ENCODE measurements at places on chromosomes 12 and 14. TPM values are rescaled to one million over a fixed set of nuclear protein-coding genes. Genes with fewer than 3 reads are reported as not detected.

Gene LTB4R2
- 12.8 TPM for total RNA-seq

DNA sequence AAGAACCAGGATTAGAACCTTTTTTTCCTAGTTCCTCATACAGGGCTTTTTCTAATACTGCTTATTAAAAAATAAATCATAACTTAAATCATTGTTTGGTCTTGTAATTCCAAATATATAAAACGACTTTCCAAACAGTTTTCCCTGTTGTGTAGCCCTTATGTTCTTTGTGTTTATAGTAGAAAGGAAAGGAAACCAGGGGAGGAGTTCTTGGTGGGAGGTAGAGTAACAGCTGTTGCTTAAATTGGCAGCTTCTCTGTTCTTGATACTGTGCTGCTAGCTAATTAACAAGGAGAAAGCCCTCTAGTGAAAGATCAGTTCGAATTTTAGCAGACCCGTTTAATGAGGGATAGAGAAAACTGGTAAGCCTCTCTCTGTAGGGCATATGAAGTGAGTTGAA is 15.0 kb downstream of the SRP54 start:
- peaks cover 12% of the 10 kb centered on the region for H3K36me3 ChIP-seq
- H3K4me3 ChIP-seq: no peak overlapping the region
- peaks cover 15% of the 10 kb centered on the region for H3K4me1 ChIP-seq

DNA sequence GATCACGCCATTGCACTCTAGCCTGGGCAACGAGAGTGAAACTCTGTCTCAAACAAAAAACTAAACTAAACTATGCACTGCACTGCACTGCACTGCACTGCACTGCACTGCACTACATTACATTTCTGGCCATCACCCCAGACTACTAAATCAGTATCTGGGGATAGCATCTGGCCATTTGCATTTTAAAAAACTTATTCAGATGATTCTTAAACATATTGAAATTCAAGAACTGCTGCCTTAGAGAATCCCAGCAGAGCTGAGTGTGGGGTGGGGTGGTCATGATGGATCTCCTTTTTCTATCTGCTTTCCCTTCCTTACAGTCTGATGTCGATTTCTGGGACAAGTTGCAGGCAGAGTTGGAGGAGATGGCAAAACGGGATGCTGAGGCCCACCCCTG is 13.6 kb downstream of the PEX5 start:
- H3K4me1 ChIP-seq: no peaks in the 10 kb centered on the region
- no peak for DNase-seq
- no peak overlapping the region for H3K27ac ChIP-seq
- H3K36me3 ChIP-seq: peaks cover 45% of the 10 kb centered on the region
- H3K27me3 ChIP-seq: no peaks in the 10 kb centered on the region

Gene TAS2R19
- total RNA-seq: 0.98 TPM

Gene ESR2
- total RNA-seq: 0.27 TPM

Gene MYF6
- total RNA-seq: not detected

Data from activated naive CD4-positive, alpha-beta T cell treated with anti-CD3 and anti-CD28 coated beads for 36 hours (primary cell).